ENCODE measurements at places on chromosomes 2 and 18.

DNA sequence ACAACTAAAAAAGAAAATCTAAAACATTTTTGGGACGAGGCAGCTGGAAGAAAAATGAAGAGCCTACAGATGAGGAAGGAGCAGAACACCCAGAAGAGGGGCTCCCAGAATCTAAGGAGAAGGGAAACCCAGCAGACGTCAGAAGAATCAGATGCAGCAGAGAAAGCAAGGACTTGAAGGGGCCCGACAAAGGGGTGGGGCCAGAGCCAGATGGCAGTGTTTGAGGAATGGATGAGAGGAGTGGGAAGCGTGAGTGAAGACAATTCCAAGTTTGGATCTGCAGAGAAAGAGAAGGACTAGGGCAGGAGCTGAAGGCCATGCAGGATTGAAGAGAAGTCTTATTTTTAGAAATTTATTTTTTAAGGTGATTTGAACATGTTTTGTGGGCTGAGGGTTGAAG lies 19.3 kb downstream of the PTMA start:
- DNase-seq, result no peak

- DNase-seq, result peak; percentile 2
Observed at GRCh38 chr2:69914950-69915945, at the start of gene MXD1. TSS of gene MXD1 (plus strand) at chr2:69915109. CDS start at chr2:69915331, 222 bp downstream.

DNA sequence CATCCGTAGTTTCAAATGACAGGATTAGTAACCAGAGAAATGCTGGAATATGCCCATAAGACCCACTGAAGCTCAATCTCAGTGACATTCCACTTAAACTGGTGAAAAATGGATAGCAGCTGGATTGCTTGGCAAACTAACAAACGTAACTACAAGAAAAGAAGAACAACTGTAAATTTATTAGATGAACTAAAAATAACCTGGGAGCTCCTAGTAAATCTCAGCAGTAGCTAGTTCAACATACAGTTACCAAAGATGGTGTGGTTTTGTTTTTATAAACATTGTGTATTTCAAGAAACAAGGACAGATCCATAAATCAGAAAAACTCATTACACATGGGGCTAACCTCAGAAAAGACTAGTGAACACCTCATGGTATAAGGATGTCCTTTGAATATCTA lies 531.9 kb downstream of the XIRP2 start:
- DNase-seq, result peak; percentile 16

DNA sequence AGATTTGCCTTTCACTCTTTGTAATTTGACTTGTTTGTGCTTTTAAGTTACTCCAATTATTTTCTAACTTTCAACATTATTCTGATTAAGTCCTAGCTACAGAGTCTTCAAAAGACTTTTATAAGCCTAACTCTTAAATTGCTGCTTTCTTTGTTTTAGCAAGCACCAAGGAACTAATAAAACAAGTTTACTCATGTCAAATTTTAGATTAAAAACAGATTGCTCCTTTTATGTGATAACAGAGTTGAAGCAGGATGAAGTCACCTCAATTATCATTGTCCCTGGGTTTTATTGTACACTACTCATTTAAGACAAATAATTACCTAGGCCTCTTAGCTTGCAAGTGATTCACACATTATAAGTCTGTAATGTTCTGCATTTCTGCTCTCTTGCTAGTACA lies 678.4 kb downstream of the ERBB4 start:
- DNase-seq, result no peak

- no peak for DNase-seq
Observed at GRCh38 chr2:2660789-2661355, 329.8 kb upstream of the MYT1L start.

DNA sequence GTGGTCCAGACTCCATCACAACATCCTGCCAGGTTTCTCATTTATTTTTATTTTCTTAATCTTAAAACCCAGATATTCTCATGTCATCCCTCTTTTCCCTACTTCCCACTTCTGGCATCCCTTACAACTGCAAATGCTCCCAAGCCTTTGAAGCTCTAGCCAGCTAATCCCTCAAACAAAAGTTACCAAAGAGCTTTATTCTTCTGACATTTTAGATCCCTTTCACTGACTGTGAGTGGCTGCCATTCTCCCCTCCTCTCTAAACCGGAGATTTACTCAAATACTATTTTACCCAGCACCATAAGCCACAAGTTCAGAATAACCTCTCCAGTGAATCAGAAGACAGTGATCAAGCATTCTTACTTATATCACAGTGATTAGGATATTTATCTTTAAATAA lies 569.0 kb upstream of the SYT4 start:
- DNase-seq, result no peak

DNA sequence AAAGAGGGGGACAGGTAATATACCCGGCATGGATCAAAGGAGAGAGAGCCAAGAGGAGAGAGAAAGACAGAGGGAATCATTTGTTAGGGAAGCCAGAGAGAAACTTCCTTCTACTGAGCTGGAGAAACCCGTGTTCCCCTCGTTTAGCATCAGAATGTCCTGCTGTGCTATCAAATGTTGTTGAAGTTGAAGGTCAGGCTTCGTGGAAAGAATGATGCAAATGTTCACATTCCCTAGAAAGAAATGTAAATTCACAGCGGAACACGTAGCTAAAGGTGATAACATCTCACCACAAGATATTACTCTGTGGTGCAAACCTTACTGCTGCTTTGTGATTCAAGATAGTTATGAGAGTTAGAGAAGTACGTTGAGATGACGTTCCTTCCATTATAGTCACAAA lies 258.1 kb downstream of the LNPK start:
- DNase-seq, result peak; percentile 43

DNA sequence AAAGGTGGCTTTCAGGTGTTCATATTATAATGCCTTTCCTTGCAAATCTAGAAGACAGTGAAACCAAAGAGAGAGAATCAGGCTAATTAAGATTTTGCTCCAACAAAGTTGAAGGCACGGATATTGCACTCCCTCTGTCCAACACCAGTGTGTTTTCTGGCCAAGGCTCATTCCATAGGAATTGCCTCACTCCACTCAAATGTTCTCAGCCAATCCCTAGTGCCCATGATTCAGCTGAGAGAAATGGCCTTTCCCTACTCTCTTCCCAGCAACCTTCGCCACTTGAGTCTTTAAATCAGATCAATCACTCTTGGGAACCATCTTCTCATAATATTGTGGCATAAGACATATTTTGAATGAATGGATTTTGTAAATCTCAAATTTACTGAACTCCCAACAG lies 768.2 kb upstream of the ACVR2A start:
- DNase-seq, result peak; percentile 69

GRCh38 chr18:13431886-13432285 lies 213.3 kb downstream of the LDLRAD4 start:
- DNase-seq, result no peak

Measured in fibroblast of upper back skin (primary cell).